Activated effector memory CD4-positive, alpha-beta T cell treated with anti-CD3 and anti-CD28 coated beads, Interleukin-2, amount 50 U/mL, for 16 hours (primary cell): ENCODE measurements at places on chromosomes 4 and X.
A peak's percentile ranks its signal among the peaks of the same experiment; 100 is the strongest.

- DNase-seq: no peak
These were observed 61.7 kb downstream of the PALLD start for GRCh38 chr4:168558599-168558998.

- no peak for DNase-seq
These were observed 59.6 kb downstream of the SCML2 start for GRCh38 chrX:18294893-18295292.

DNA sequence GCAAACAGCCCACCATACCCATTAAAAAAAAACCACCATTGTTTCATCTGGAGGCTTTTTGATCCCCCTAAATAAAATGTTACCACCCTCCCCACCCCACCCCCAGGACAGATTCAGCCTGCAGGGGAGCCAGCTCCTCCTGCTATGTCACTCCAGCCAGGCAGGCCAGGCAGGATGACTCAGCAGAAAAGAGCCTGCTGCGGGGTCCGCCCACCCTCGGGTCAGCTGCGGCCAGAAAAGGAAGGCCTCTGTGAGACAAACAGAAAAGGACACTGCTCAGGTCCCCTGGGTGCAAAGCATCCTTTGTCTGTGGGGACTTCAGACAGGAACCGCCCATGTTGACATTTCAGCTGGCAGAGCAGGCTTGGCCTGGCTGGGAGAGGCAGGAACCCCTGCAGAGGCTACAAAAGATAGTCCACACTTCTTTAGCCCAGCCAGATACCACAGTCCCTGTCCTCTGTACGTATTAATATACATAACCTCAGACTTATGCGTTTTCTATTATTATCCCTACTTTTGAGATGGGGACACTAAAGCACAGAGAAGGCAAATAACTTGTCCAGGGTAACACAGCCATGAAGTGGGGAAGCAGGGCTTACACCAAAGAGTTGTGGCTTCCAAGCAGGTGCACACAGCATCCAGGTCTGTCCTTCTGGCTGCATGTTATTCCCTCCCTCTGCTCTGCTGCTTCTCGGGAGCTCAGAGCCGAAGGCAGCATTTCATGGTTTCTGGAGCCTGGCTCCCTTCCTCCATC lies 147.7 kb downstream of the CPEB2 start:
- no peak for DNase-seq

DNA sequence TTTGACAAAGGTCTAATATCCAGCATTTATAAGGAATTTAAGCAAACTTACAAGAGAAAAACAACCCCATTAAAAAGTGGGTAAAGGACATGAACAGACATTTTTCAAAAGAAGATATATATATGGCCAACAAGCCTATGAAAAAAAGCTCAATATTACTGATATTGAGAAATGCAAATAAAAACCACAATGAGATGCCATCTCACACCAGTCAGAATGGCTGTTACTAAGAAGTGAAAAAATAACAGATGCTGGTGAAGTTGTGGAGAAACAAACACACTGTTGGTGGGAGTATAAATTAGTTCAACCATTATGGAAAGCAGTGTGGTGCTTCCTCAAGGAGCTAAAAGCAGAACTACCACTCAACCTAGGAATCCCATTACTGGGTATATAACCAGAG lies 91.6 kb upstream of the EFHC2 start:
- DNase-seq: no peak

GRCh38 chr4:147530723-147531122 lies 49.8 kb downstream of the EDNRA start:
- DNase-seq: no peak

DNA sequence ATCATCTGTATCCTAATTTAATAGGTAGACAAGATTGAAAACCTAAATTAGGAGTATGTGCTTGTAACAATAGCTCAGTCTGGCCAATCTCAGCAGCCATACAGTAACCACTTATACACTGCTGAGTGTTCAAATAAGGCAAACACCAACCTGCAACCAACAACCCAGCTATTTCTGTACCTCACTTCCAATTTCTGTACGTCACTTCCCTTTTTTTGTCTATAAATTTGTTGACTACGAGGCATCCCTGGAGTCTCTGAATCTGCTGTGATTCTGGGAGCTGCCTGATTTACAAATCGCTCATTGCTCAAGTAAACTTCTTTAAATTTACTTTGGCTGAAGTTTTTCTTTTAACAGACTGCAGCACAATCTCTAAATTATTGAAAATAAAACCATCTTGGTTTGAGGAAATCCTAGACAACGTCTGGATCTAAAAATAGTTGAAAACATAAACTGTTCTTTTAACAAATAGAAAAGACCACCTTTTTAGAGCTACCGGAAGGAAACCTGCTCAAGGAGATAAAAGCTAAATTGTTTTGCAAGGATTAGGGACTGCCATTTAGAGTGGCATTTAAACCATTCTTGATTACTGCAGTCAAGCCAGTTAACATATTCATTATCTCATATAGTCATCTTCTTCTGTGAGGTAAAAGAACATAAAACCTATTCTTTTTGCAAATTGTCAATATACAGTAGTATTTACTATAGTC lies 778.1 kb downstream of the SH3BGRL start:
- DNase-seq: no peak

DNA sequence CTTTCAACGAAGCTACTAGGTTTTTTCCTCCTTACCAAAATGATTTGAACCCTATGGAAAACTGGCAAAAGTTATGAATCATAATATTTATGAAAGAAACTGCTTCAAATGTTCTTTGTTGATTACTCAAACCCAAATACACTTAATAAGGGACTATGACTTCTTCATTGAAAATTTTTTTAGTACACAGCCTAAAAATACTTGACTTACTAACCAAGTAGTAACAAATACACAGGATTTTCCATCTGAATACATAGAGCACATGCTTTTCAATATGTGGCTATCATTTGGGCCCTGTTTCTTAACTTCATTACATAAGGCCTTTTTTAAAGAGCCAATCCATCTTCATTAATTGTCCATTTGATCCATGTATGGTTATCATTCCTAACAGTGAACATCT lies 171.5 kb downstream of the FBXW7 start:
- no peak for DNase-seq

DNA sequence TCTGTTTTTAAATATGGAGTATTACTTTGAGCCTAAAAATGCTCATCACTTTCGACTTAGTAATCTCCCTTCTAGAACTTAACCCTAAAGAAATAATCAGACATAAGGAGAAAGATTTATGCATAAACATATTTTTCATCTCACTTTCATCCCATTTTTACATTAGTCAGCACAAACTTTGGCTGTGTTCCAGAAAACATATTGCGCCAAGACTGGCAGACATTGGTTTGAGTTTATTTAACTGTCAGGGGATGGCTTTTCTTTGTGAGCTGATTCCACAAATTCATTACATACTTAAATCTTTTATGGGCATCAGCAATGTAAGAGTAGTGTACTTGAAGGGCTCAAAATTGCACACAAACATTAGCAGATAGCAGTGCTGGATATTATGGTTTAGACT lies 23.7 kb downstream of the MAOA start:
- no peak for DNase-seq

DNA sequence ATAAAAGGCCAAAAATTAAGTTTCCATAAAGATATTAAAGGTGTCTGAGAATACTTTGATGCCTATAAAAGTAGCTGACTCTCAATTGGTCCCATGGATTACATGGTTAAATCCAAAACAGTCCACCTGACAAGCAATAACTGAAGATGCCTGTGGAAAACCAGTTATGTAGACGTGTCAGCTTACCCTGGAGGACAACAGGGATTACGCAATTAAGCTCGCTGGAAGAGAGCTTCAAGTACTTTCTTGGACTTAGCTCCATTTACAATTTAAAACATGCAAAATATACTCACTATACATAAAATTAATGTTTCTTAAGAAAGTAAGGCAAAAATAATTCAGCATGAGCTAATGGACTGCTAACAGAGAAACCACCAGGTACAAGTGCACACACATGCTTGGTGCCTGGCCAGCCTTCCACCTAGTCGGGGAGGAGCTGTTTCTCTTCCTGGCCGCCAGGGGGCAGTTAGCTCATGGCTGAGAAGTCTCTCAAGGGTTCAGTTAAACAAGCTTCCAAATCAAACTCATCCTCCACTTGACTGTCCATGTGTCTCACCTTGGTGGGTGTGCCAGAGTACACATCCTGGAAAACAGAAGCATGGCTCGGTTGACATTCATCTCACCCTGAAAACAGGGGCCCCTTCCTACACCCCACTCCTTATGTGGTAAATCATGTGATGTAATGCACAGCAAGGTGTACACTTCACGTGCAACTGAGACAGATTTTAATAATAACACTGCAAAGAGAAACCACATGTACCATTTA lies 9.2 kb upstream of the FAM53A start:
- peak; percentile 92 for DNase-seq

GRCh38 chr4:24032371-24032989 lies 142.6 kb upstream of the PPARGC1A start:
- DNase-seq: no peak

DNA sequence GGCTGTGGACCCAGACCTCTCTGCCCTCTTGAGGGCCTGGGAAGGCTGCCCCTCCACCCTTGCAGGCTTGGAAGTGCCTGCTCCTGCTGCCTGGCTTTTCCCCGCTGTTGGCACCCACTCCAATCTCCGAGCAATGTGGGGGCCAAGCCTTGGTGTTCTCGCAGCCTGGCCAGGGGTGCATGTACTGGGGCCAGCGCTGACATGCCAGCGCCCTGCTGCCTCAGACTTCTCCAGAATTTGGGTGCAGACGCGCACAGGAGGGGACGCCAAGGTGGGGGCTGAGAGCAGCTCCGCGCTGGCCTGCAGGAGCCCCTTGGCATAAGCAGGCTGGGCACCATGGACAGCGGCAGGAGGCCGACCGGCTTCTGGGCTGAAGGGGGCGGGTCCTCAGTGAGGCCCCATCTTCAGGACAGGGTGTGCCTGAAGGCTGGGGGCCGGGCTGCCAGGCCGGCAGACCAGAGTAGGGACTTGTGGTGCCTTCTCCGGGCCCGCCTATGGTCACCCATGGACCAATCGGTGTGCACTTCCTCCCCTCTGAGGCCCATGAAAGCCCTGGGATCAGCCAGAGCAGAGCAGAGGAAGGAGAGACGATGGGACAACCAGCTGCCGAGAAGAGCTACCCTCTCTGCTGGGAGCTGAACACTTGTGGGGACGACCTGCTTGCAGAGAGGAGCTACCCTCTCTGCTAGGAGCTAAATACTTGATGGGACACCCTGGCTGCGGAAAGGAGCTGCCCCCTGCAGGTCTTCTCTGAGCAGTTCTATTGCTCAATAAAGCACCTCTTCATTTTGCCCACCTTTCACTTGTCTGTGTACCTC lies 118.3 kb downstream of the DNAAF6 start:
- DNase-seq: no peak

GRCh38 chrX:155071694-155072280 lies 479 bp downstream of the BRCC3 start:
- DNase-seq: no peak

- no peak for DNase-seq
These were observed 34.9 kb downstream of the GNL3L start for GRCh38 chrX:54564936-54565335.

DNA sequence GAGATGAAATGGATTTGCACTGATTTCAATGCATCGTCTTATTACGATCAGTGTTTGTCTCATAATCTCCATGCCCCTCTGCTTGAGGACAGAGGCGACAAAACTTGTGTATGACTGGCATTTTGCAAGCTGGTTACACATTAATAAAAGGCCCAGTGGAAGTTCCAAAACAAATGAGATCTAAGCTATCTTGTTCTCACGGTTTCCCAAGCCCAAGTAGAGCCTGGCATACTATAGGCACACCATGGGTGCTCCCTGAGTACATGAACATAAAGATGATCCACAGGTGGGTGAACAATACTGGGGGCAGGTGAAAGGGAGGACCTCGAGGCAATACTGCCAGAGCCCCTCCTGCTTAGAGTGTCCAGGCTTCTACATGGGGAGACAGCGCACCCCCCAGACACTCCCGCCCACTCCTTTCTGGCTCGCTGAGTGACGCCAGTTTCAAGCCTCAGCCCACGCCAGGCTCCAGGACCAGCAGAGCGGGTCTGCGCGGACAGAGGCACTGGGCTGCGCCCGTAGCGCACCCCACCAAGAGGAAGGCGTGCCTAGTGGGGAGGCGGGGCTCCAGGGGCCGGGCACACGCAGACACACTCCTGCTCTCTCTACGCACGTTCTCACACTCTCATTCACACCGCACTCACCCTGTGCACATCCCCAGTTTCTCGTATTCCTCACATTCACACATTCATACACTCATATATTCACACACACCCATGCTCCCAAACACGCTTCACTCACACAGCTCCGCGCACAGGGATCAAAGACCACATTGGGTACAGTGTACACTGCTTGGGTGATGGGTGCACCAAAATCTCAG lies 8.9 kb upstream of the GSX2 start:
- DNase-seq: peak; percentile 67

DNA sequence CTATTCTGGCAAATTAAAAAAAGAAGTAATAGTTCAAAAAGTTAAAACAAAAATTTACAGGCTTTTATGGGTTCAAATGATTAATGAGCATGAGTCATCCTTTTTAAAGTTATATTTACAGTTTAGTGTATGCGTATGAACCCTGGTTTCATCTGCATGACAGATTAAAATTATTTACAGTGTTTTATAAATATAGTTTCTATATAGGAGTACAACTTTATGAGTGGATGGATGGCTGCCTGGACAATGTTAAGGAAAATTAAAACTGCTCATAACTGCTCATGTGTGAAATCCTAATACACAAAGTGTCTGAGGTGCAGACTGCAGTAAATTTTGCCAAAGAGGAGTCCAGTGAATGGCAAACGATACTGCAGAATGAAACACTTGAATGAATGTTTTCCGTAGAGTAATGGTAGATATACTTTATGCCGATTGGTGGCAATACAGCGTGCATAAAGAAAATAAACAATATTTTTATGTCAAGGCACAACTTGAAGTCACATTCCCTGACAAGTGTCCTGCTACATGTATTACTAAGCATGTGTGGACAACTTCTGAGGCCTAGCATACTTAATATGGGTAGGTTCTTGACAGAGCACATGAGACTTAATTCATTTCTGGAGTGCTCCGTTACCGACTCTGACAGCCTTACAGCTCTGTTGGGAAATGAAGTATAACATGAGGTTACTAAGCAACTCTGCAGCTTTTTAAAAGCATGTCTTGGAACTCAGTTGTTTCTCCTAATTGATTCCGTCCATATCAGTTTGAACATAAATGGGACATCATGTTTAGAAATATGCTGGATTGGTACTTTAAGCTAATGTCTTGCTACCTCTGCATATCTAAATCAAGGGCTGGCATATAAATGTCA lies 985.6 kb upstream of the PCDH7 start:
- DNase-seq: no peak

DNA sequence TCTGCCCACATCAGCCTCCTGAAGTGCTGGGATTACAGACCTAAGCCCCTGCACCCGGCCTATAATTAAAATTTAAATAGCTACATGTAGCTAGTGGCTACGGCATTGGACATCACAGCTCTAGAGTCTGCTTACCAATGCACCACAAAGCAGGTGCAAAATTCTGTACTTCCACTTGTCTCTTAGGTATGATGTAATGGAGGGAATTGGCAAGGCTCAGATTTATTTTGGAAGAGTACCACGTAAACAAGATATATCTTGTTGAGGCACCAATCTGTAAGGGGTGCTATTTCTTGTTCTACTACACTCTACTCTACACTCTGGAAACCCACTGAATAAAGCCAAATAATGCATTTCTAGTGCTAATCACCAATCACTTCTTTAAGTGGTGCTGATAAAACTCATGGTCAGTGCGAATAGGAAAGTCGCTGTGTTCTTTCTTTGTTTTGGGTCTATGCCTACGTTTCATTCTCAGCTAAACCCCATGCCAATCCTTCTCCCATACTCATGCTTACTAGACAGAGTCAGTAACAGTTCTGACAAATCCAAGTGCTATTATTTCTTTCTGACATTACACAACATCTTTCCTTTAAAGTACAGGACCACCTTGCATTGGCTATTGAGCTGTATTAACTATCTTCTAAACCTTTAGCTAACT lies 92.3 kb downstream of the GC start:
- no peak for DNase-seq
